Placental pericyte (primary cell): ENCODE measurements at places on chromosomes 2 and 18. TPM values are rescaled to one million over a fixed set of nuclear protein-coding genes. Genes with fewer than 3 reads are reported as not detected.

The SOX11 gene
- under 0.01 and 0.14 TPM in 2 replicates for total RNA-seq

The DNAJB2 gene
- total RNA-seq: 27.8 and 39.0 TPM in 2 replicates

The LCT gene
- not detected in 2 replicates for total RNA-seq

The CFC1 gene
- total RNA-seq: not detected in 2 replicates

The SCN9A gene
- total RNA-seq: 3.3 and 60.1 TPM in 2 replicates

The KLHL29 gene
- total RNA-seq: 2.0 and 3.1 TPM in 2 replicates

The CKAP2L gene
- 0.88 and 59.1 TPM in 2 replicates for total RNA-seq

The COL5A2 gene
- 421 and 595 TPM in 2 replicates for total RNA-seq

The CXCR1 gene
- total RNA-seq: not detected in 2 replicates

The CYP27C1 gene
- total RNA-seq: not detected in 2 replicates

The TCF23 gene
- not detected in 2 replicates for total RNA-seq

The HOXD11 gene
- total RNA-seq: 0.22 and 5.4 TPM in 2 replicates

The ANKRD30B gene
- 0.14 and 0.88 TPM in 2 replicates for total RNA-seq
